GM04503 (cell line): ENCODE measurements at places on chromosomes 5 and 9.

DNA sequence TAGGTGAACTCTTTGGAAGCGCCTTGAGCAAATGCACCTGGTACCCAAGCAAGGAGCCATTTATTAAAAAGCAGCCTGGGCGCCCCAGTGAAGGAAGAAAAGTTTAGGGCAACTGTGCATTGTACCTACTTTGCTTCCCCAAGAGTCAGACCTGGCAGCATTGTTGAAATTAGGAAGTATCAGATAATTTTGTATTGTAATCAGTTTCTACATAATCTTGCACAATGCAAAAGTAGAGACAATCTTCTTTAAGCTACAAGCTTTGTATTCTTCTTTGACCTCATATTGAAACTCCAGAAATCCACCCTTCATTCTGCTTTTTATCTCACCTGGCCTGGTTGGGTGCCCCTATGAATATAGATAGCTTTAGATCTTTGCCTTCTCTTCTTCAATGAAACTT lies 490.8 kb downstream of the RASEF start:
- DNase-seq = no peak

GRCh38 chr5:181207214-181207959 lies 2.4 kb upstream of the TRIM7 start:
- no peak for DNase-seq

- DNase-seq = no peak
Observed at GRCh38 chr5:169442913-169443784, 140.4 kb upstream of the SPDL1 start.

DNA sequence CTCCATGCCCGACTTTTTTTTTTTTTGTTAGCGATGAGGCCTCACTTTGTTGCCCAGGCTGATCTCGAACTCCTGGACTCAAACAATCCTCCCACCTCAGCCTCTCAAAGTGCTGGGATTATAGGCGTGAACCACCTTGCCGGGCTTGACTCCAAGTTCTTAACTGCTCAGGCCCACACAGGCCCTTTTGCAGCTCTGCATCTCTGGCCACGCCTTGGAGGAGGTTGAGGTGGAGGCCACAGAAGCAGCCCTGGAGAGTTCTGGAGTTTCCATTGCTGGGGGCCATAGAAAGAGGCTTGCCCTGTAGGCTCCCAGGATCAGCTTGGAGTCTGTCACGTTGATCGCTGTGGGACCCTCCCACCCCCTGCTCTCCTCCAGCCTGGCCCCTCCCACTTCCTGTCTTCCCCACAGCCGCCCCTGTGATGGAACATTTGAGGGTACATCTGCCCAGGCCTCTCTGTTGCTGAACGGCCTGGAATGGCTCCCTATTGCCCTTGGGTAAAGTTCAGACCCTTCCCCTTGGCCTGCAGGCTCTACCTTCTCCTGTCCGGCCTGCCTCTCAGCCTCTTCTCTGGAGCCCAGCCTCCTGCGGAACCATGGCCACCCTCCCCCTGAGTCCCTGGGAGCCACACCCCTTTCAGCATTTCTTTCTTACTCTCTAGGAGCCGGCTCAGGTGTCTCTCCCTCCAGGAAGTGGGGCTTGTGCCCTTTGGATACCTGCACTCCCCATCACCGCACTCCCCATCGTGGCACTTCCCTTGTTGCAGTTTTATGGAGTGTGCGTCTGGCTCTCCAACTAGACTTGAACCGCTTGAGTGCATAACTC lies 30.4 kb upstream of the IER5L start:
- DNase-seq = no peak

- no peak for DNase-seq
Observed at GRCh38 chr9:38526591-38526990, 93.8 kb downstream of the ANKRD18A start.

GRCh38 chr5:106986006-106986405 lies 684.7 kb downstream of the EFNA5 start:
- DNase-seq = no peak

DNA sequence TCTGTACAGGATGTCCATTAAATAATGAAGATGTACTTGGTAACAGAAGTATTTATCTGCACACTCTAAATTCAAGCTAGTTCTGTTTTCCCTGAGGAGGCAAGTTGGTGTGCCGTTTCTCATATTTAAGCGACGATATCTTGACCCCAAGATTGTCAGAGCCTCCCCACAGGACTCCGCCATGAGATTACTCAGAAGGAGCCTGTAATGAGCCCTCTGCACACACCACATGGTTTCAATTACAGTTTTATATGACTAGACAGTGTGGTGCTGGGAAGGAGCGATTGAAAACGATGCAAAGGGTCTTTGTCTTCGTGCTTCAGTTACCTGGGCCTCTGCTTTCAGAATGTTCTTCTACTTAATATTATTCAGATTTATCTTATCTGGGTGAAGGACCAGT lies 840.4 kb upstream of the WWC1 start:
- DNase-seq = no peak

DNA sequence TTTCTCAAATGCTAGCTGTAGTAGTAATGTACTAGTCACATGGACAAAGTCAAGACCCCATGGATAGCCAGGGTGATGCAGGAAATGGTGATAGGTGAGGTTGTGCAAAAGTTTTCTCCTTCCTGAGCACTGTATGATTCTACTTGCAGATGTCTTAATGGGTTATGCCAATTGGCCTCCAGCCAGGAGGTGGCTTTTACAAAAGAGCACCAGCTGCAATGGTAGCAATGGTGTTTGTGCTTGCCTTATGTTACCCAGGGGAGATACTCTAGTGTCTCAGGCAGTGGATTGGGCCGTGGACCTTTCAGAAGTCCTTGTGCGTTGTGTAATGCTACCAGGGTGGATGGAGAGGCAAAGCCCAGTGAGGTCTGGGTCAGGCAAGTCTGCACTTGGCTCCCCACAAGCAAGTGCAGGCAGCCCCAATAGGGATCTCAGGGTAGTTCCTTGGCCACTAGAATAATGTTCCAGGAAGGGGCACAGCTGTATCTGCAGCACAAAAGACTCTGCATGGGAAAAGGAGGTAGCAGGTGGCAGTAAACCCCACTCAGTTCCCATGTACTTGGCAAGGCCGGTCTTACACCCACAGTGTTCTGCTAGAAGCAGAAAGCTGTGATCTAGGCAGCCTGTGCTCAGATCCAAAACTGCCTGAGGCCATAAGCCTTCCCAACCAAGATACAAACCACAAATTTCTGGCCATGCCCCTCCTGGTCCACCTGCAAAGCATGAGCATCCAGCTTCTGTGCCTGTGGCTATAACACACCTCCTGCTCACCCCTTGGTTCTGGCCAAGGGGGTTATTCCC lies 46.4 kb upstream of the EDIL3 start:
- DNase-seq = no peak

- DNase-seq = no peak
Observed at GRCh38 chr5:116378007-116378776, 196.4 kb downstream of the SEMA6A start.

GRCh38 chr5:137997726-137998213 lies 35.1 kb downstream of the FAM13B start:
- DNase-seq = no peak

- DNase-seq = no peak
Observed at GRCh38 chr9:130128251-130128650, 44.0 kb upstream of the NCS1 start.

GRCh38 chr5:56985936-56986625 lies 34.2 kb upstream of the MIER3 start:
- DNase-seq = no peak

GRCh38 chr5:155193029-155193428 lies 179.5 kb downstream of the KIF4B start:
- DNase-seq = no peak

DNA sequence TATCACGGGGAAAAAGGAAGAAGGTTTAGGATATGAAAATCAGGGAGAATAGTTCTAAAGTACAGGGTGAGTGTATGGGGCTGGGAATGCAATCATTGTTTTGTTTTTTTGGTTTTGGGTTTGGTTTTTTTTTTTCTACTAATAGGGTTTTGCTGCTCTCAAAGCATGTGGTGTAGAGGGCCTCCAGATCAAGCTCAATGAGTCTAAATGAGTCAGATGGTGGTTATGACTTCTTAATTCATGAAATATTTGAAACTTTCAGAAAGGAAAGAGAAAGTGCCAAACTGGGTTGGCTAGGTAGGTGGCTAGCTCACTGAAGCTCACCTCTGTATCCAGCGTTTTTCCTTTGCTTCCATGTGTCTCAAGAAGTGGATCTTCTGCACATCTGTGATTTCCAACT lies 10.7 kb downstream of the OR1L8 start:
- no peak for DNase-seq

- DNase-seq = no peak
Observed at GRCh38 chr5:137379555-137380286, 119.4 kb downstream of the SPOCK1 start.

DNA sequence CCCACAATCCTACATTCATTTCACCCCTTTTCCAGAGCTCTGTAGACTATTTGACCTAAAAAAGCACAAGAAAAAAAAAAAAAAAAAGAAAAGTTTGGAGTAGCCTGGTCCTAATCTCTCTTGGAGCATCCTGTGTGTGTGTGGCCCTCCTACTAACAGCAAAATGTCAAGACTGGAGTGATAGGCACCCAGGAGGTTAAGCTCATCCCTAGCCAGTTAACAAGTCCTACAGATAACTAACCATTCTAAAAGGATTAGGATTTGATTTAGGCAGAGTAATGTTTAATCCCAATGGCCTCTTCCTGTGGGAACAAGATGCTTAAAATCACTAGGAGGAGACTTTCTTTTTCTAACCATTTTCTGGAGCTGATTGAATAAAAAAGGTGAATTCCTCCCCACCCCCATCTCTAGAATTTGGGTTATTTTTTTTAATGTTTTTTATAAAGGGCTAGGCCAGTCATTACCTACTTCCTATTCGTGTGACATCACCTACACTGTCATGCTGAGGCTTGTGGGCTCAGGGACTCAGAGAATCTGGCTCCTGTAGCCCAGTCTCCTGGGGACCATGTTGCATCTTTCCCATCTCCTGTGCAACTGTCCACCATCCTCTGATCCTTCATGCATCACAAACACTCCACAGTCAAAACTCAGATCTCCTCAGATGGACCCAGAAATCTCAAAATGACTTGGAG lies 43.2 kb upstream of the NR3C1 start:
- no peak for DNase-seq

DNA sequence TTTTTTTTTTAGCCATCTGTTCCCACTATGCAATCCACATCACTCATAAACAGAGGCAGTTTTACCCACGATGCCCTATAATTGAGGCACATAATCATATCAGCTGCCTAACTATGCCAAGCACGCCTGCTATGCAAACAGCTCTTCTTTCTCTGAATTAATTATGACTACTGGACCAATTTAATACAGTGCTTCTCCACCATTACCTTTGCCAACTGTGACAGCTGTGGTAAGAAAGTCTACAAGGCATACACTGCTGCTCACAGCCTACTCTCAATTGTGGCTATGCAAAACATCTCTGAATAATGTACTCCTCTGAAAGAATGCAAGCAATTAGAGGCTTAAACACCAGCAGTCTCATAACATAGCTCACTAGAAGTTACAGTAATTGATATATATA lies 97.1 kb downstream of the DTWD2 start:
- no peak for DNase-seq

DNA sequence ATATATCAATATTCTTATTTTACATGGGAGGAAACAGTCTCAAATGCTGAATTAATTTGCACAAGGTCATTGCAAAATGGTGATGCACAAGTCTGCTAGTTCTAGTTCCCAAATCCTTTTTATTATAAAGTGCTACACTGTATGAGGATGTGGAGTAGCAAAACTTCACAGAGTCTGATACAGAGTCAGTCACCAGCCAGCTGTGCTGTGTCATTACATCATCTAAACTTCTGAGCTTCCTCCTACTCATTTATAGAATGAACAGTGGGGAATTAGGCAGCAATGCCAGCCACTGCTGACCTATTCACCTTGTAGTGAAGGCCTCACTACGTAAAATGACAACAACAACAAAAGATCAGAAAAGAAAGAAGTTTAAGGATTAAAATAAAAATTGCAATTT lies 357.8 kb downstream of the TMEM167A start:
- no peak for DNase-seq

- DNase-seq = no peak
Observed at GRCh38 chr9:129929496-129930125, 94.4 kb downstream of the USP20 start.

GRCh38 chr5:106142116-106142515 lies 1528.6 kb downstream of the EFNA5 start:
- no peak for DNase-seq

DNA sequence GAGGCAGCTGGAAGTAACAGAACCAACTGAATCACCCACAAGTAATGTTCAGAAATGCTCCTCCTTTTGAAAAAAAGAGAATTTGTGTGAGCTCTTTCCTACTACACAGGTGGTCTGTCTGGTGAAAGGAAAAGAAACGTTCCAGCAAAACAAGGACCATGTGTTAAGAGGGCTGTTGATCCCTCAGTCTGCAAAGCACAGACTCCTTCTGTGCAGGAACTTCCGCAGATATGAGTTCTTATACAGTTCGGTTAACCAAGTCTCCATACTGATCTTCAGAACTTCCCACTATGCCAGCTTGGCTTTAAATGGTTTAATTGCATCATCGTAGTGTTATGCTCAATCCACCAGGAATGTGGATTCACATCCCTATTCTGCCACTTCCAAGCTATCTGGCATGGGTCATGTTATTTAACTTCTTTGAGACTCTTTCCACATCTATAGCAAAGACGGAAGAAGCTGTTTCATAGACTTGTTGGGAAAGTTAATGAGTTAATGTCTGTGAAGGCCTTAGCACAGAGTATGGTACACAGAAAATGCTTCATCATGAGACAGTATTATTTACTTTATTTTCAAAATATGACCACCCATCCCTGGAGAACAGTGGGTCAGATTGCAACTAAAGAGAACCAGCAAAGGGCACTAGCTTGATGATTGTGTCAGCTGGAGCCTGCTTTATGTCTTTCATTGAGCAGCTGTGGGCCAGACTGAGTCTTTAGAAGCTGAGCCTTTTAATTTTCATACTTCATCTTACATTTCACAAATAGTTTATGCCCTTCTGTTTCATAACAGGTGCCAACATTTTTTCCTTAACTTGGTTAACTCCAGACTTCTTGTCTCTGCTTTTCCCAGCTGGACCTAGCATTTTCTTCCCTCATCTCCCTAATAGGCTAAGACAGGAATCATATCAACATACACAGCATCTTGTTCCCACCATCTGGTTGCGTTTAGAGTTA lies 89.9 kb downstream of the MAMDC2 start:
- DNase-seq = no peak

DNA sequence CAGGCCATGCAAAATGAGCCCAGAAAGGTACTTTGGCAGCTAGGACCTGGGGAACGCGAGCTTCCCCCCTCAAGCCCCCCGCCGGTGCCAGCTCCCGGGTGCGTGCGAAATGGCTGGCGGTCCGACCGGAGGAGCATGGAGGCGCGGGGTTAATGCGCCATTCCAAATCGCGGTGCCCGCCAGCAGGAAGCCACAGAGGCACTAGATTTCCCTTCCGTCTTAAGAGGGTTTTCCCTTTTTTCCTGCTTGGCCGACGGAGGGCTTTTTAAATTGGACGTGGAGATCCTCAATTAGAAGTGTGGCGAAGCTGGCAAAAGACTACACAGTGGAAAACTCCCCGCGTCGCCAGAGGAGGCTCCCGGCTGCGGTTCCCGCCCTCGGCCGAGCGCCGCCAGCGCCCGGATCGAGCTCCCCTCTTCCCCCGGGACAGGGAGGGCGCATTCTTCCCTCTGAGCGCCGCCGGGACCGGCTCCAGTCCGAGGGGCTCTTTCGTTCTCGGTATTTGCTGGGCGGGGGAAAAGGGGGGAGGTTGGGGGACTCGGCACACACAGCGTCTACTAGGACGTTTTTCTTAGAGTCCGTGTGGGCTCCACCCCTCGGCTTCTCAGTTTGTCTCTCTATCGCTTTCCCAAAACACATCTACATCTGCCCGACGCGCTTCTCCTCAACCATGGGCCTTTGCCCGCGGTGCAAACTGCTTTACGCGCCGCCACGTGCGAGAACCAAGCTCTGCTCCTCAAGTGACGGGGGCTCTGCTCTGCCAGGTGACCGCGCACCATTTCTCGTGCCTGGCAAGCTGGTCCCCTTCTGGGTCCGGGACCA lies 3.0 kb downstream of the GDNF start:
- no peak for DNase-seq
